ENCODE measurements at places on chromosomes 3 and 15.

DNA sequence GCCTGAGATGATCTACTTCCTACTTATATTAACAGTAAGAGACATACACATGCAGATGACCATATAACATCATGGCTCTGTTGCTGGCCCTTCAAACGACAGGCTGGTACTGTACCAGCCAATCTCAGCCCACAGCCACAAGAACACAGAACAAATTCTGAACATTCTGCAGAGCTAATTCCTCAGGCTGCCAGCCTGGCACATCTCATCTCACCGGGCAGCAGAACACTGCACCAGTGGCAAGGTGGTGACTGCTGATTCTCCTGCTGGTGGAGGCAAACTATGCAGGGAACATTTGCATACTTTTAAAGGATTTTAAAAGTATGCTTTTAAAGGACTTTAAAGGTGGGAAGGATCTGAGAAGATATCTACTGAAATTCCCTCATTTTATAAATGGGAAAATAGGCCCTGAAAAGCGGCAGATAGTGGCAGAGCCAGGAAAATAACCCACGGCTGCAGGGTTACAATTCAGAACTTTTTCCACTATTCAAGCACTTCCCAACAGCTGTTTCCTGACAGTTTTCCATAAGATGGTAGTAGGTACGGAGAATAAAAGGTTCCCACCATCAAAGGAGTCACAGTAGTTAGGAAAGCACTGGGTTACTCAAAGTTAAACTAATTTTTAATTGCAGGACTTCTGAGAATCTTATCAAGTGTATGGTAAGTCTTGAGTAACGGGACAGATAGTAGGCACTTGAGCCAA is 37.3 kb downstream of the SUMF1 start:
- DNase-seq: no peak

- DNase-seq: no peak
Observed at GRCh38 chr3:124800511-124801258, 70.4 kb downstream of the UMPS start.

- no peak for DNase-seq
Observed at GRCh38 chr3:177944228-177944661, 592.0 kb upstream of the KCNMB2 start.

DNA sequence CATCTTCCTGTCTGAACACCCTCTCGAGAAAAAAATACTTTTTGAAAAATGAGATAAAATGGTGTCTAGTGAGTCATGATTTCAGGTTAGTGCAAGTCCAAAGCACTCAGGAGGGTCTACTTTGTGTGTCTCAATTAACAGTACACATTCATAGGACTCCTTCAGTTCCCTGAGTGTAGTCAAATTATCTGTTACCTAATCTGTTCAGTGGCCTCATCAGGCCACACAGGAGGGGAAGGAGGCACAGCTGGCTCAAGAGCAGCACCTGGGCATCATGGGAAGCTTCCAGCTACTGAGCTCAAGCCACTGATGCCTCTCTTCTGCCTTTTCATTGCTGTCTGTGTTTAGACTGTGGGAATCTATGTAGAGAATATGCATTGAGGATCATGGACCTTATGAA is 341.4 kb upstream of the SGO1 start:
- DNase-seq: no peak

DNA sequence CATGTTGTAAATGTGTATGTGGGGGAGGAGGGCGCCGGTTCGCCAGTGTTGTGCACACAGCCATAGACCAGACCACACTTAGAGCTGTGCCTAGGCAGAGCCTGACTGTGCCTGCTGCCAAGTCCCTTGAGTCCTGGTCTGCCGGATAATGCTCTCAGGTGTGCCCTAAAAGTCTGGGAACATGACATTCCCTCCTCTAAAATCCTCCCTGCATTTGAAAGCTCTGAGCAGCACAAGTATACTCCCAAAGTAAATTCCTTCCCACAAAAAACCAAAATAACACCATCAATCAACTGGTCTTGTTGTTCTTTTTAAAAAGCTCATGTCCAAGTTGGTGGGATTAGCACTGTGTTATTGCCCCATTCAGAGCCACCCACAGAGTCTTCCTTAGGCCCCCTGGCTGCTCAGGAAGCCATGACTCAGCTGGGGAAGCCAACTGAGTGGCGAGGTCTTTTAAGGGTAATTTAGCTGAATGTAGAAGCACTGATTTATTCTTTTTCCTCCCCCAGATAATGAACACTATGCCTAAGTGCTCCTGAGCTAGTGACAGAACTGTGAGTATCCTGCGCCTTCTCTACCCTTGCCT is 147.8 kb upstream of the MCTP2 start:
- DNase-seq: no peak

DNA sequence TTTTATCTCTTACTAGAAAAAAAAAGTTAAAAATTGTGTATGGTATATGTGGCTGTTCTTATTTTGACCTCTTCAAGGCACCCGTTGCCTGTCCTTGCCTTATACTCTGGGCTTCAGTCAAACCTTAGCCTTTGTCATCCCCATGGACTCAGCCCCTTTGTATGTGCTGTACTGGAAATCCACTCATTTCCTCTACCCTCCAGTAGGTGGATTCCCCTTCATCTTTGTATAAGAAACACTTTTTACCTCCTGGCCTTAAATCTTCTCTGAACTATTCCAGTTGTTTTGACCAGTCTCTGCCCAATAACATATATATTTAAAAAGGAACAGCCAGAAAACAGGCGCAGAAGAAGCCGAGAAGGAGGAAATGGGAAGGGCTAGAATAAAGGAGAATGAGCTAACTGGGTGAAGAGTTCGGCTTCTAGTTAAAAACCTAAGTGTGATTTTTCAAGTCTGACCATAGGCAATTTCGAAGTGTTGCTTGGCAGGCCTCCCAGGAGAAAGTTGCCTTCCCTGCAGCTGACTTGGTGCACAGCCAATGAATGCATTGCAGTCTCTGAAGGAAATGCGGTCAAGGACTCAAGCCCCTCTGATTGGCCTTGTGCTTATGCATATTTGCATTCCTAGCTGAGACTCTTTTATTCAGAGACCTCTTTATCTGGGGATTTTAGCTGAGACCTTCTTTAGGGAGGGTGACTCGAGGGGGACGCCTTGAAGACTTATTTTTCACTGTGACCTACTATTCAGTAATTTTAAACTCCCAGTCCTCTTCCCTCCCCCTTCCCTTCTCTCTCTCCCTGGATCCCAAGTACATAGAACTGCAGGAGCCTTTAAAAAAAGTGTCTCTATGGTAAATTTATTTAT is 277.4 kb downstream of the ROBO1 start:
- DNase-seq: no peak

DNA sequence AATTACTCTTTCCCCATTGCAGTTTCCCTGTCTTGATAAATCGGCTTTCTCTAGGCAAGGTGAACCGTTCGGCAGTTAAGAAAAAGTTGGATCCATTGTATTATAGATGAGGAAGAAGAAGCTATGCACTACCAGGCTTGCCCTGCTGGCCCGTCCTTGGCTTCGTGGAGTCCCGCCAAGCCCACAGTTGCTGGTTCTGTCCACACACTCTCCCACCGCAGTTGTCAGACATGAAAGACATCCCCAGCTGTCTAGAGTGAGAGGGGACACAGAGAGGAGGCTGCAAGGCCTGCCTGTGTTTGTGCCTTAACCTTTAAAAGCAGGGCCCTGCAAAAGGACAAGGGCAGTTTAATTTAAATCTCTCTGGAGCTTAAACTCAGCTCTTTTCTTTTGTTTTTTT is 47.2 kb upstream of the PLCL2 start:
- DNase-seq: no peak

GRCh38 chr15:93482731-93483130 is 393.7 kb upstream of the RGMA start:
- DNase-seq: no peak

DNA sequence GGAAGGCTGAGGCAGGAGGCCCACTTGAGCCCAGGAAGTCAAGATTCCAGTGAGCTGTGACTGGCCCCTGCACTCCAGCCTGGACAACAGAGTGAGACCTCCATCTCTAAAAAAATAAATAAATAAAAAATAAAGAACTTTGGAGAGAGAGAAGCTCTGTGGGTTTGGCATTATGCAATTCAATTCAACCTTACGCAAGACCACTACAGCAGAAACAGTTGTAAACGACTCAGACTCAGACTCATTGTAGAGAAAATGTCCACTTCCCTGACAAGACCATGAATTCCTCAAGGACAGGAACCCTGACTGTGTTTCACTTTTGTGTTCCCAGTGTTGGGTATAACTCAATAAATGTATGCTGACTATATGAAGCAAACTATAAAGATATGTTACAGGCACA is 90.3 kb upstream of the C3orf80 start:
- DNase-seq: no peak

DNA sequence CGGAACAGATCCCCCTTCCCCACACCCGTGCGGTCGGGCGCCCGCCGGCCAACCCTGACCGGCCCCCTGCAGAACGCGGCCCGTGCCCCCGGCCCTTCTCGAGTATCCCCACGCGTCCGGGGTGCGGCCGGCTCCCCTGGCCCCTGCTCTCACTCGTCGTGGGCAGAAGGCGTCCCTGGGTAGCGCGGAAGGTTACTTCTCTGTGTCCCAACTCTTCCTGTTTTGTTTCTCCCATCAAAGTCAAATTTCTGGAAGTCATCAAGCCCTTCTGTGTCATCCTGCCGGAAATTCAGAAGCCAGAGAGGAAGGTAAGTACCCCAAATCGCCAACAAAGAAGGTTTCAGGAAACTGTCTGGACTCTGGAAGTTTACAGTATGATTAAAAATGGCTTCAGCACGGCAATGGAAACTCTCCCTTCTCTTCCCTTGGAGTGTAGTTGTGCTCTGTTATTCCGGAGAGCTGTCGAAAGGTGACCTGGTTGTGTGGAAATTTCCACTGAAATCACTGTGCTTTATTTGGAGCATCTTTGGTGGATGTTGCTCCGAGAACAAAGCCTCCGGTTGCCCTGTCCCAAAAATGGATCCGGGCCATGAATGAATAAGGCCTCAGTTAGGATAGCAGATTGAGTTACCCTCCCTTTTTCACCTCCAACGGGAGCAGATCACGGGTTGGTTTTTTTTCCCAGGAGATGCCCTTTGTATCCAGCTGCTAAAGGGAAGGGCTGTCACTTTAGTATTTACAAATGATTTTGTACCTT is 536 bp downstream of the SEC61A1 start:
- DNase-seq: no peak

DNA sequence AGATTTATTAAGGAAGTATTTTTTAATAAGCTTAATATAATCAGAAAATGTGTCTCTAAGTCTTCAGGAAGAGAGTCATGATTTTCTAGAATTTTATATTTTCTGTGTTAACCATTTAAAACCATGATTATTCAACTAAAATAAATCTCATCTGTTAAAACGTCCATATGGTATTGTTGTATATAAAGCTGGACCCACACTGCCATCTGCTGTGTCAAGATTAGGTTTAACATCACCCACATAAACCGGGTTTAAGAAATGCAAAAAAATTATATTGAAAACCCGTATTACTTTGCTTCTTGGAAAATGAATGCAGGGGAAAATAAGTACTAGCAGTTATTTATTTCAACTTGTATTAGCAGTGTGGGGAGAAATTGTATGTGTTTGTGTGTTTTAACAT is 9.5 kb upstream of the CCDC66 start:
- no peak for DNase-seq

DNA sequence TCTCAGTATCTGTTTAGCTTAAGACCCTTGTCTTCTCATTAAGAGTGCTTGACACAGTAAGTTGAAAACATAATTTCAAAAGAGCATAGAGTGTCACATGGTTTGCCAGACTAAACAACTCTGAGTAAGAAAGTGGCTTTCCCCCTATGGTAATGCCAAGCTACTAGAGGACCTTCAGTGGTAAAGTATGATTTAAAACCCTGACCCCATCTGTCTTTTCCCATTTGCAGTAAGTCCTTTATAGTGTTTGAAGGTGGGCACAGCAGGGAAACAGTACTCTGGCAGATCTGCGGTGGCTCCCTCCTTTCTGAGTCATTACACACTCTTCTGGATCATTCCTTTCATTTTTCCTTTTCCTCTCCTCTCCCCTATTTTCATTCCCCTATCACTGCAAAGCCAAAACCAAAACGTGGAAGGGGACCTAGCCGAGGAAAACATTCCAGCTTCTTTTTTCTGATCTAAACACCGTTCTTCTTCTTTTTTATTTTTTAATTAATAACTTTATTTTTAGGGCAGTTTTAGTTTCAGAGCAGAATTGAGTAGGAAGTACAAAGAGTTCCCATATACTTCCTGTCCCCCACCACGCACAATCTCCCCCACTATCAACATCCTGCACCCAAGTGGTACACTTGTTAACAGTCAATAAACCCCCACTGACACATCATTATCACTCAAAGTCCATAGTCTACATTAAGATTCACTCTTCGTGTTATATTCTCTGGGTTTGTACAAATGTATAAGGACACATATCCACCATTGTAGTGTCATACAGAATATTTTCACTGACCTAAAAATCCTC is 74.7 kb downstream of the PPARG start:
- DNase-seq: no peak

GRCh38 chr15:33587773-33588172 is 277.0 kb downstream of the RYR3 start:
- no peak for DNase-seq

GRCh38 chr3:122063908-122064307 is 8.7 kb downstream of the CD86 start:
- DNase-seq: no peak

DNA sequence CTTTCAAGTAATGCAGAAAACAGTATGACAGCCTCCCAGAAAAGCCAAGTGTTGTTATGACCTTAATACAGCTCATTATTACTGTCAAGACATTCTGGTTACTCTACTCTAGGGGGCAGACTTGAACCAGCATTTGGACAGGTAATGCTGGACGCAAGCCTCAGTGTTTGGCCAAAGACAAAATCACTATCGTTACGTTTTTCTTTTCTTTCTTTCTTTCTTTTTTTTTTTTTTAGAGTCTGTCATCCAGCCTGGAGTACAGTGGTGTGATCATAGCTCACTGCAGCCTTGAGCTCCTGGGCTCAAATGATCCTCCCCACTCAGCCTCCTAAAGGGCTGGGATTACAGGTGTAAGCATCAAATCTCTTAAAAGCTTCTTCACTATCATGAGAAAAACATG is 29.4 kb upstream of the TMEM45A start:
- peak; percentile 21 for DNase-seq

DNA sequence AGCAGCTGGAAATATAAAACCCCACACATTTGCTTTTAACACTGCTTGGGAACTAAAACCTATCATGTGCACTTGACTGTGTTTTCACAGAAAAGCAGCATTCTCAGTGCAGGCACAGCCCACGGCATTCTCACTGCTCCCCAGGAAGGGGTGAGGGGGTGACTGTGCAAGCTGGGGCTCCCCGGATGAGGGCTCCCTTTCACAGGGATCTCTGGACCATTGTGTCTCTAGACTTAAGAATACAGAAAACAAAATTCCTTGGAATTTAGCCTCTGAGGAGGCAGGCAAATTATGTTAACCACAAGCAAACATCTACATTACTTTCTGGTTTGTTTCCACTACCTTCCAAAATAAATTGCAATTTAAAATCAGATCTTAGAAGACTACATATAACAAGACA is 100.3 kb downstream of the FSIP1 start:
- DNase-seq: no peak

- DNase-seq: no peak
Observed at GRCh38 chr3:53819163-53819868, 26.9 kb downstream of the CHDH start.

Data from WERI-Rb-1 (cell line).